ENCODE measurements at places on chromosomes 2 and 18.

- DNase-seq = no peak
Measured at GRCh38 chr2:232857158-232857563, 12.9 kb upstream of the SNORC start.

DNA sequence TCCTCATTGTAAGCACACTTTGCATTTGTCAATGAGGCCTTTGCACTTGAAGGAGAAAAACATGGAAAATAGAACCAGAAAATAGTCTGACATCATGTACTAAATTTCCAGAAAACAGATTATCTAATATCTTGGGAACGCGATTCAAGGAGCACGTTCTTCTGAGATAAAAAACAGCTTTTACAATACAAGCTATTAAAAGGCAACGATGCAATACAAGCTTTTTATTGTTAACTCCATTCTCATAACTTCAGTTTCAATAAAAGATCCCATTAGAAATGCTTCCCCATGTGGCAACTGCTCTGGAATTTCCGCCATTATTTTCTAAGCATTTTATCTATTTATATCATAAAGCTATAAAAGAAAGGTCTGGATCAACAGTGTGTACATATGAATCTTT is 40.3 kb downstream of the NRXN1 start:
- no peak for DNase-seq

- no peak for DNase-seq
Measured at GRCh38 chr2:238913931-238914647, 66.2 kb downstream of the TWIST2 start.

DNA sequence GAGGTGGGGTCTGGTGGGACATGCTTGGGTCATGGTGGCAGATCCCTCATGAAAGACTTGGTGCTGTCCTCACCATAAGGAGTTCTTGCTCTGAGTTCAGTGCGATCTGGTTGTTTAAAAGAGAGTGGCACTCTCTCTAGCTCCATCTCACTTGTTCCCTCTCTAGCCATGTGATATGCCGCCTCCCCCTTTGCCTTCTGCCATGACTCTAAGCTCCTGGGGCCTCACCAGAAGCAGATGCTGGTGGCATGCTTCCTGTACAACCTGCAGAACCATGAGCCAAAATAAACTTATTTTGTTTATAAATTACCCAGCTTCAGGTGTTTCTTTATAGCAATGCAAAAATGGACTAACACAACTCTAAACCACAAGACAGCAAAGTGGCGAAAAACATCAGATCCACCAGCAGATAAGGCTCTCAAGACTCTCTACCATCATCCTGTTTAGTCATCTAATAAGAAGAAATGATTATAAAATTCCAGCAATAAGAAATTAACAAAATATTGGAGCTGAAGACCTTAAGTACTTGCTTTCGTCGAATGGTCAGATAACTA is 75.5 kb downstream of the OLA1 start:
- no peak for DNase-seq

GRCh38 chr2:231084565-231084964 is 27.9 kb downstream of the PSMD1 start:
- no peak for DNase-seq

DNA sequence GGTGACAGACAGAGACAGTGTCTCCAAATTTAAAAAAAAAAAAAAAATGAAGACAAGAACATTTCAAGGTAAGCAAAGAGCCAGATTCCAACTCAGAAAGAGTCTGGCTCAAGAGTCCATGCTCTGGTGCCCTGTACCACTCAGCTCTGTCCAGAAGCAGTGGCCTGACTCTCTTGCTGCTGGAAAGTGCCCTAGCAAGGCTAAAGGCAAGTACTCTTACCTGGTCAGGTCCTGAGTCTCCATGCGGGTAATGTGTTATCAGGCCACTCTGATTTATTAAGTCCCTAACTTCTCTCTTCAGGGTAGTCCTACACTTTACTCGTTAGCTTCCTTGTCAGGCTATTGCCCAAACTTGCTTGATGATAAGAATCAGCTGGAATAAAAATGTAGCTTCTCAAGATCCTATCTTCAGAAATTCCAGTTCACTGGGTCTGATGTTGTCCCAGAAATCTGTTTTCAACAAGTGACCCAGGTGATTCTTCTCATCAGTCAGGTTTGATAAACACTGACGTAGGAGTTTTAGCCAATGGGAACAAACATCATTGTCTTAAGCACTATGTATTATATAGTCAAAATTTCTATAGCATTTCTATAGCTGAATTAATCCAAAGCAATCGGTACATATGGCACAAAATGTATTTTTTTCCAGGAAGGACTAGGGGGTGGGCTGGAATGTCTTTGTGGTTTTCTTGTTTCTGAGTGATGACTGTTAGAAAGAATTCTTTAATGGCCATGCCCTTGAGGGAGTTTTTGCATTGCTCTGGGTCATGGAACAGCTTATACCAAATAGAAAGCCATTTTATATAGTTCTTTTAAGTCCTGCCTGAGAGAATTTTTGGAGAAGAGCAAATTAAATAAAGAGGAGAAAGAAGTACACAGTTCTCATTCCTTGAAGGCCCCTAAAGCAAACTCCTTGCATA is 139.9 kb upstream of the DNMT3A start:
- DNase-seq = no peak

- DNase-seq = no peak
Measured at GRCh38 chr2:152372438-152372984, 37.5 kb downstream of the FMNL2 start.

GRCh38 chr2:208356846-208357574 is 49.6 kb upstream of the PTH2R start:
- no peak for DNase-seq
